ENCODE measurements at places on chromosomes 5 and 9.

GRCh38 chr5:82784521-82784920, 292.7 kb downstream of the TMEM167A start:
- DNase-seq, result no peak

- DNase-seq, result no peak
Observed at GRCh38 chr5:139459451-139459934, 3.0 kb downstream of the ECSCR start.

- no peak for DNase-seq
Observed at GRCh38 chr5:141519605-141520565, 31.0 kb downstream of the PCDHGC5 start.

DNA sequence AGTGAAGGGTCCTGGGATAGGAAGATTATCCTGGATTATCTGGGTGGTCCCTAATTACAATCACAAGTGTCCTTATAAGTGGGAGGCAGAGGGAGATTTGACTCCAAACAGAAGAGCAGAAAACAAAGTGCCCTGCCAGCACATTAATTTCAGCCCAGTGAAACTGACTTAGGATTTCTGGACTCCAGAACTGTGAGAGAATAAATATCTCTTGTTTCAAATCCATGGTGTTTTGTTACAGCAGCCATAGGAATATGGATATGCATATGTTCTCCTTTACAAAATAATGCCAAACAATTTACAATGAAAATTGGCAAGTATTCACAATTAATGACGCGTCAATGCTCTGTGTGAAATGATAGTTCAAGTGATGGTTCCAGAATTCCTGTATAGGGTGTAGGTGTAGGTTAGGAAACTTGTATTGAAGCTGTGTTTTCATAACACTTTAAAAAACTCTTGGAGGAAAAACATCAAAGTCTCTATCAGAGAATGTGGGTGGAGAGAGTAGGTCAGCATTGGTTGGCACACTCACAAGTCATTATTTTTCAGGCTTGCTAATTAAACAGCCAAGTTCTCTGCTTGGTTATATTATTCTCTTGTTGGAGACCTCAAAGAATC, 19.9 kb upstream of the PLPP1 start:
- no peak for DNase-seq

GRCh38 chr5:180580681-180581080, 10.6 kb downstream of the SCGB3A1 start:
- no peak for DNase-seq

GRCh38 chr9:90303655-90304054, 339.0 kb downstream of the DIRAS2 start:
- DNase-seq, result no peak

- no peak for DNase-seq
Observed at GRCh38 chr9:33659921-33660320, 135.4 kb upstream of the PRSS3 start.

DNA sequence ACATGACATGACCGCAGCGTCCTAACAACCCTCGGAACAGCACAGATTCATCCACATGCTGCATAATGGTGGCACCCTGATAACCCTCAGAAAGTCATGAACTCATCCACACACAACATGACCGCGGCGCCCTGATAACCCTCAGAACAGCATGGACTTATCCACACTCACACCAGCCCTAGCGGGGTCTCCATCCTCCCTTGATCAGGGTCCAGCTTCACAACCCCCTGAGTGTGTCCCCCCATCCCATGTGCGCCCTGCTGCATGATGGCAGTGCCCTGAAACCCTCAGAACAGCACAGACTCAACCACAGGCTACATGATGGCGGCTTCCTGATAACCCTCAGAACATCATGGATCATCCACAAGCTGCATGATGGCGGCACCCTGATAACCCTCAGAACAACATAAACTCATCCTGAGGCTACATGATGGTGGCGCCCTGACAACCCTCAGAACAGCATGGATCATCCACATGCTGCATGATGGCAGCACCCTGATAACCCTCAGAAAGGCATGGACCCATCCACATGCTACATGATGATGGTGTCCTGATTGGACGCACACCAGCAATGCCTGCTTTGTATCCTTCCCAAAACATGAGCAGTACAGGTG, 28.3 kb downstream of the SLC6A3 start:
- DNase-seq, result no peak

DNA sequence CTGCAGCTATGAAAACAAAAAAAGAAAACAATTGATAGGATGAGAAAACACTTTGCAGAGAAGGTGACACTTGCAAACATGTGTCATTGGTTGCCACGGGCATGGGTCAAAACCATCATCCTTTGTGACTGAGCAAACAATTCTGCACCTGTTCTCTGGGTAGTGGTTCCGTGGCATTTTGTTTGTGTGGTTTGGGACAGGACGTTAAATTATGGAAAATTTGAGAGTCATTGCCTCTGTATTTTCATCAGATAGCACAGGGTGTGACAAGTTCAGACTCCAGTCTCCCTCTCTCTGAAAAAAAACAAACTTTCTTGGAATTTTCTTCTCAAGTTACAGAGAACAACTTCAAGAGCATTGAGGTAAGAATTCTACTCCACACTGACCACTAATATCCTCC, 113.4 kb upstream of the HMHB1 start:
- no peak for DNase-seq

- no peak for DNase-seq
Observed at GRCh38 chr9:95756101-95756500, 119.4 kb upstream of the ERCC6L2 start.

DNA sequence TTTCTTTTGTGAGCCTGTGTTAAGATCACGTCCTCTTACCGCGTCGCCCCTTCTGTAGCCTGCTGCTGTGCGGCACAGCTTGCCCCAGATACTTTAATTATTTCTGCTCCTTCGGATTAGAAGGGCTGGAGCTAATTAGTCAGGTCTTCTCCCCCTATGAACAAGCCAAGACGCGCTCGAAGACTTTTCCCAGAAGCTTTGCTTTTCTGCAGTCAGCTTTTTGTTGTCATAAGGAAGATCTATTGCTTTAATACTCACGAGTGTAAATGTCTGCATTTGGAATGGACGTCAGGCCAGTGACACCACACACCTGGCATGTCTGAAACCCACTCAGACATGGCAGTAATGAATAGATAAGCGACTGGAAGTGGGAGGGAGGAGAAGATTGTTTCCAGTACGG, 37.0 kb downstream of the PRUNE2 start:
- no peak for DNase-seq

DNA sequence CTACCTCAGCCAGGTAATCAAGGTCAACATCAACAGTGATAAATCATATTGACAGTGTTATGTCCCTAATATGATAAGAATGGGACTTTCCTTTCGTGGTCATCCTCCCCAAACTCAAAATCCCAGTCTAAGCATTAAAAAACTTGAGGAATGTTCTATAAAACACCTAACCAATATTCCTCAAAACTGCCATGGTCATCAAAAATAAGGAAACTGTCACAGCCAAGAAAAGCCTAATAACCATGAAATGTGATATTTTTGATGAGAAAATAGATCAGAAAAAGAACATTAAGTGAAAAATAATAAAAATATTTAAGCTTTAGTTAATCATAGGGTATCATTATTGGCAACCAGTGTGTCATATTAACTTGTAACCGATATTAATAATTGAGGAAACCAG, 232.1 kb upstream of the ATP10B start:
- no peak for DNase-seq

DNA sequence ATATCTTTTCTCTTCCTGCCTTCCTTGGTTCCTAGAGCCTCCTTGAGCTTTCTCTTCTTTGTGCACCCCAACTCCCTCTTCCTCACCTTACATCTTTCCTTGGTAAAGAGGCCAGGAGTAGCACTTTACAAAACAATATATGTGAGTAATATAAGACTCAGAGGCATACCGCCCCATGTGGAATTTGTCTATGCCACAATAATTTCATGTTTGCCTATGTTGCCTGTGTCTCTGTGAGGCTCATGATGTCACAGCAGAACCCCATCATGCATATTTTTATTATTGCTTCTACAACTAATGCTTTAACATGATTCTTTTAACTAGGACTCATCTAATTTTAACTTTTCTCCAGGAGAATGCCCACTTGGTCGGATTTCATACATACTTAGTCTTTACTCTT, 15.0 kb upstream of the LVRN start:
- DNase-seq, result no peak

DNA sequence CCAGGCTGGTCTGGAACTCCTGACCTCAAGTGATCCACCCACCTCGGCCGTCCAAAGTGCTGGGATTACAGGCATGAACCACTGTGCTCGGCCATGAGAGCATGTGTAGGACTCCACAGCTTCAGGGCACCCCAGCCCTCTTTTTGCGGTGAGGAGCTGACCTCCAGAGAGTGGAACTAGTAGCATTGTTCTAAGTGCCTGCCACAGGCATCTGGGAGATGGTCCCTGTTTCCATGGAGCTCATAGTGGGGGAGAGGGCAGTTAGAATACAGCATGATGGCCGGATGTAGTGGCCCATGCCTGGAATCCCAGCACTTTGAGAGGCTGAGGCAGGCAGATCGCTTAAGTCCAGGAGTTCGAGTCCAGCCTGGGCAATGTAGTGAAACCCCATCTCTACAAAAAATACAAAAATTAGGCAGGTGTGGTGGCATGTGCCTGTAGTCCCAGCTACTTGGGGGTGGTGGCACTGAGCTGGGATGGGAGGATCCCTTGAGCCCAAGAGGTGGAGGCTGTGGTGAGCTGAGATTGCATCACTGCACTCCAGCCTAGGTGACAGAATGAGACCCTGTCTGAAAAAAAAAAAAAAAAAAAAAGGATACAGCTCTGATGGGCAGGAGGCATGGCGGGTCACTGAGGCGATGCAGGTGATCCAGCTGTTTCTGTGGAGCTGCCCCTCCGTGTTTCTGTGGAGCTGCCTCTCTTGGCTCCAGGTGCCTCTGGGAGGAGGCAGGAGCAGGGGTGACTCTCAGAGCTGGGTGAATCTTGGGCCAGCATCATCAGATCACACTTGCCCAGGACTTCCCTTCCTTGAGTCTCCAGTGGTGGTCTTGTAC, 4.2 kb downstream of the ASS1 start:
- DNase-seq, result no peak

GRCh38 chr5:107147589-107147988, 523.1 kb downstream of the EFNA5 start:
- DNase-seq, result no peak

GRCh38 chr9:95820074-95820473, 55.4 kb upstream of the ERCC6L2 start:
- no peak for DNase-seq

- no peak for DNase-seq
Observed at GRCh38 chr9:21015129-21015815, 16.2 kb downstream of the HACD4 start.

- no peak for DNase-seq
Observed at GRCh38 chr5:80216753-80217596, 38.9 kb downstream of the SERINC5 start.

- no peak for DNase-seq
Observed at GRCh38 chr5:38827525-38827924, 18.3 kb upstream of the OSMR start.

DNA sequence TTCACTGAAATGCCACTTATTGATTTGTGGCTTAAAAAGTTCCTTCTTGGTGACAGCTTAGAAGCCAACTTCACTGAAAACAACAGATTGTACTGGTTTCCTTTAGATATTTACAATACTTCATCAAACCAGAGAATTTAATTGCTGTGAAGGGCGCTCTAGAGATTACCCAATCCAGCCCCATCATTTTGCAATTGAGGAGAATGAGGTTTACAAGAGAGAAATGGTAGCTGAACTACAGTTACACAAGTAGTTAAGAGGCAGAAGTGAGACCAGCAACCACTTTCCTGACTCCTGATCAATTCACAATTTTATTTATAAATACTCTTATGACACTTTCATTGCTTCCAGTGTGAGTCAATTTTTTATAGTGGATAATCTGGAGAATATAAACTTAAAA, 103.5 kb upstream of the APC start:
- peak; percentile 4 for DNase-seq

DNA sequence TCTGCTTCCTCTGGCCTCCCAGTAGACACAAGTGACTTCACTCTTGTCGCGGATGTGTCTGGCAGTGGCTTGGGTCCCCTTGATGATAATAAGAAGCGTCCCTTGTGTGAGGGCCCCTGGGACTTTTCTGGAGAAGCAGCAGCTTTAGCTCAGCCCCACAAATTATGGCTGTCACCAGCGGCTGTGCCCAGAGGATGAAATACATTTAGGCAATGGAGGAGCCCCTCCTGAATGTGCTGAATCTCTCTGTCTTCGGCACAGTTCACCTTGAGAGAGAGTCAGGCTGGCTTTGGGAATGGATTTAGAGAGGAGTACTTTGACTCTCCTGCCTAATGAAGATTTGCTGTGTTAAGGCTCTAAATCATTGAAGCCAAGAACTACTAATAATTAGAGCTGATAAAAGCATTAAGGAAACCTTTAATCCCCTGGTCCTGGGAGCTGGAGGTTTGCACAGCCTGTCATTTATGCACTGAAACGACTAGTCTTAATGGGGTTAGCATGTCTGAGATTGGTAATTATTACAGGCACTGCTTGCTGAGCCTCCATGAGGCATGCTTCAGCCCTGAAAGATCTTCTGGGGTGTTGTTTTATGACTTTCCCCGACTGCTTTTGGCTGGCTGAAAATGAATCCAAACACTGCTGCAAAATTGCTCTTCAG, 127.0 kb downstream of the TENT4A start:
- no peak for DNase-seq

DNA sequence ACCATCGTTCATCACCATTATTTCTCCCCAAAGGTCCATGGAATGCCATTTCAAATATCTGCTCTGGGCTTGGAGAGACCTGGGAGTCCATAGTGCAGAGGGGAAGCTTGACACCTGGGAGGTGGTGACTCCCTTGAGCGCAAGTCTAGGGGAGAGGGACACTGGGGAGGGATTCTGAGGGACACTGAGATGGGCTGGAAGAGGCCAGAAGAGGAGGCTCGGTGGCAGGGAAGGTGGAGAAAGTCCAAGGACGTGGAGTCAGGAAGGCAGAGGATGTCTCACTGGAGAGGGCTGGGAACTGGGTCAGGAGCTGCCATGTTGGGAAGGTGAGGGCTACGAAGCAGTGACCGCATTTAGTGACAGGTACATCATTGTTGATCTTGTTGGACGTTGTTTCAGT, 160.3 kb upstream of the MVB12B start:
- DNase-seq, result no peak

DNA sequence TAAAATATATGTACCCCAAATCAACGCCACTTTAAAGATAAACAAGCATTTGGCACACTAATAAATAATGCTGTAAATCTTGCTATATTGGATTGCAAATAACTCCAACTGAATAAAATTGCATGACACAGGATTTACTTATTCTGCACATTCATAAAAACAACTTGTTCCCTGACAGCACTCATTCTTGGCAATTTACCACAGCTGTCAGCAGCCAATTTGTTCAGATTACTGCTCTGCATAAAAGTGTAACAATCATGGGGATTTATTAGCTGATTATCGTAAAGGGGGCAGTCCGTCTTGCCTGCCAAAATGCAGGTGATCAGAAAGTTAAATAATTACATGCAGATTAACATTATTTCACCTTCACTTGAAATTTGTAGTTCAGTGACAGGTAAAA, 285.3 kb downstream of the SLF1 start:
- DNase-seq, result no peak

GRCh38 chr5:128535251-128535650, 2.8 kb downstream of the FBN2 start:
- DNase-seq, result no peak

Measured in HL-60 (cell line).